Occipital lobe (tissue), 3 donors: ENCODE measurements at places on chromosomes 6 and 20. TPM values are rescaled to one million over a fixed set of nuclear protein-coding genes. Genes with fewer than 3 reads are reported as not detected.

OPRM1 gene
- 1.7 TPM for total RNA-seq

OOEP gene
- not detected for total RNA-seq

HAO1 gene
- not detected for total RNA-seq

PRDM13 gene
- total RNA-seq, result not detected

NKAPL gene
- 4.1 TPM for total RNA-seq

GRCh38 chr6:105036351-105036750 lies 79.4 kb downstream of the LIN28B start:
- DNase-seq, result no peak

GRCh38 chr6:45689926-45690615 lies 312.3 kb upstream of the SUPT3H start:
- DNase-seq, result no peak

- DNase-seq, result no peak
Observed at GRCh38 chr6:37006793-37007339, 1.4 kb downstream of the FGD2 start.

DNA sequence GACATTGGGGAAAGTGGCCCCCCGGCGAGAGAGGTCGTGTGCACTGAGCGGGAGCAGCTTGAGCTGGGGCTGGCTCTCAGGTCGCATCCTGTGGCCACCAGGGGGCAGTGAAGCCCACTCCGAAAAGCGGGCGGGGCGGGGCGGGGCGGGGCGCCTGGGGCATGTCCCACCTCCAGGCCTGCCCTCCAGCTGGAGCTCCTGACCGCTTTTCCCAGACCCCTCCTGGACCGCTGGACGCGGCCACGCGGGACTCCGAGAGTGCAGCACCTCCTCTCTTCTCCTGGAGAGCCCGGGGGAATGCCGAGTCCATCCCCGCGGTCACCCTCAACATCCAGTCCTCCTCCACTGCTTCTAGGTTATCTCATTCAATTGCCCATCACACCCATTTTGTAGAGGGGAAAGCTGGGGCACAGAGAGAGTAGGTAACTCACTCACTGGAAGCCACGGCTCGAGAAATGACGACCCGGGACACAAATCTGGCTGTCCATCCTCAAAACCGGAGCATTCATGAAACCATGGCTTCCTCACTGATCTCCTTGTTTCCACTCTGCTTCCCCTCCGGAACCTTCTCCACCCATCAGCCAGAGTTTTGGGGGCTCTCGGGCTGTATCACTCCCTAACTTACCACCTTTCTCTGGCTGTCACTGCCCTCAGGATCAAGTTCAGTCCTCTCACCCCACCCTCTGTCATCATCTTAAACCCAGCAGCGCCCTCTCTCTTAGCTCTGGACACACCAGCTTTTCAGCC lies 24.1 kb downstream of the COX4I2 start:
- peak; percentile 78 for DNase-seq

DNA sequence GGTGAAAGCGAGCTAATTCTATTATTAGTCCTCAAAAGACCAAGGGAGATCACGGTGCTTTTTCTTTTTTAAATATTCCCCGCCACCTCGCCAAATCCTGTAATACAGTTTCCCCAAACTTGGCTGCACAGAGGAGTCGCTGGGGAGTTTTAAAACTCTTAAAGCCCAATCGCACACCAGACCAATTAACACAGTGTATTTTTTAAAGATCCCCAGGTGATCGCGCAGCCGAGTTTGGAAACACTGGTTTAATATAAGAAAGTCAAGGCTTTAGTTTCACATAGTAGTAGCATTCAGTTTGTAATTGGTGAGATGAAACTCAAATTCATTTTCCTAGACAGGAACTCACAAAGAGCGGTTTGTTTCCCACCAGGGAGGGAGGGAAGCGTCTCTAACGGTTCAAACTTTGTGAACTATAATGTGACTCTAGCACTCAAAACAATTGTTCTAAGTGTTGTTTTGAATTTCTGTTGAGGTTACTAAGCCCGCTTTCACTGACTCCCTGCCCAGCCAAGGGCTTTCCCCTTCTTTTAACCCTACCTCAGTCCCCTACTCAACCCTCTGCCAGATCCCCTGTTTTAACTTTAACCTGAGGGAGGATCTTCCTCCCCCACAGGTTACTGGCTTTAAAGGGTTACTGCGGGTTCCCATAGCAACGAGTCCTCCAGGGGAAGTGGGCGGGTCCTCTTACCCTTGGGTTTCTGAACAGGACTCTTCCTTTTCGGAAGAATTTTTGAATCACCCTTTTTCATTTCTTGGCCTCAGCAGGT lies 25.7 kb upstream of the BTBD3 start:
- peak; percentile 9 for DNase-seq

GRCh38 chr6:148451690-148452089 lies 109.1 kb downstream of the SASH1 start:
- no peak for DNase-seq

DNA sequence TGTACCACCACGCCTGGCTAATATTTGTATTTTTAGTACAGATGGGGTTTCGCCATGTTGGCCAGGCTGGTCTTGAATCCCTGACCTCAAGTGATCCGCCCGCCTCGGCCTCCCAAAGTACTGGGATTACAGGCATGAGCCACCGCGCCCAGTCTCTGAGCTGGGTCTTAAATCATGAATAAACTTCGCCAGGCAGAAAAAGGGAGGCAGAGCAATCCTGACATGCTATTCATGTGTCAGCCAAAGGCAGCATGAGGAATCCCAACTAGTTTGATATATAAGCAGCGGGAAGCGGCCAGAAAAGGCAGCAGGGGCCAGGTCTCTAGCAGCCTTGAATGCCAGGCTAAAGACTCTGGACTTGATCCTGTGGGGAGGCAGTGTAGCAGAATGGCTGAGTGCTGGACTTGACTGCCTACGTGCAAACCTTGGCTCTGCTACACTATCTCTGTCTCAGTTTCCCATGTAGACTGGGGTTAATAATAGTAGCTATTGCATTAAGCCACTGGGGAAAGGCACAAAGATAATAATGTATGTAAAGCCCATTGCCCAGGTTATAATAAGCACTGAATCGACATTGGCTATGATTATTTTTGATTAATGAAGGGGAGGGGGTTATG lies 1.8 kb downstream of the PROCR start:
- DNase-seq, result no peak

DNA sequence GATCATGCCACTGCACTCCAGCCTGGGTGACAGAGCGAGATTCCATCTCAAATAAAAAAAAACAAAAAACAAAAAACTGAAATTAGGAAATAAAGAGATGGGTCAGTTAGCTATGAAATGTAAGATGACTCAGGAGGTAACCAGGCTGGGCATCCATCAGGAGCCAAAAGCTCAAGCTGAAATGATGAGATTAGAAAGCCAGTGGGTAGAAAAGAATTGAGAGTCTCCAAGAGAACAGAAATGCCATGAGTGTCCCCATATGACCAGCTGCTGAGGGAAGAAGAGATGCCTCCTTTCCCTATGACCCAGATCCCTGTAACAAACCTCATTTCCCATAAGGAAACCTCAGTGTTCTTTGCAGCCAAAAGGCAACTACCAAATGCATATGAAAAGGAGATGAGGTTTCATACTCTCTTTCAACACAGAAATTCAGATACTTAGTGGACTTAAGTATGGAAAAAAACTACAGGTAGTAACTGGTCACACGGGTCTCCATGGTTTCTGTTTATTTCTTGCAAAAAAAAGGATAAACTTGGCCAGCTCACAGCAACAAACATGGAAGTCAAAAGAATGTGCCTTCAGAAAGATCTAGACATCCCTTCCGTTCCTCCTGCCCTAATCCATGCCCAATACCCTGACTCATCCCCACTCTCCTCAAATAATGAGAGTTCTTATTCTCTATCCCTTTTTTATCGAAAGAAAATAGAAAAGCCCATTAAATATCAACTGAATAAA lies 8.1 kb downstream of the ARHGAP18 start:
- DNase-seq, result no peak

GRCh38 chr20:1822564-1823449 lies 72.4 kb upstream of the SIRPA start:
- no peak for DNase-seq

DNA sequence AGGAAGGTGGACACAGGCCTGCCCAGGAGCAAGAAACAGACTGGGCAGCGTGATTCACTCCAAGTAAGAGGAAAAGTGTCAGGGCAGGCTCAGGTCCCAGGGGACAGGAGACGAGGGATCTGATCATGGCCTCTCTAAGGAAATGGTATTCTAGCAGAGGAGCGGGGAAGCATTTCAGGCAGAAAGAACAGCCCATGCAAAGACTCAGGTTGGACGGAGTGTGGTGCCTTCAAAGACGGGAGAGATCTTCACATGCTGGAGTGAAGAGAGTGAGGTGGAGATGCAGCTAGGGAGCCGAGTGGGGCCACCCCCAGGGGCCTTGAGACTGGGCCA lies 161.1 kb downstream of the SYCP2 start:
- DNase-seq, result no peak

DNA sequence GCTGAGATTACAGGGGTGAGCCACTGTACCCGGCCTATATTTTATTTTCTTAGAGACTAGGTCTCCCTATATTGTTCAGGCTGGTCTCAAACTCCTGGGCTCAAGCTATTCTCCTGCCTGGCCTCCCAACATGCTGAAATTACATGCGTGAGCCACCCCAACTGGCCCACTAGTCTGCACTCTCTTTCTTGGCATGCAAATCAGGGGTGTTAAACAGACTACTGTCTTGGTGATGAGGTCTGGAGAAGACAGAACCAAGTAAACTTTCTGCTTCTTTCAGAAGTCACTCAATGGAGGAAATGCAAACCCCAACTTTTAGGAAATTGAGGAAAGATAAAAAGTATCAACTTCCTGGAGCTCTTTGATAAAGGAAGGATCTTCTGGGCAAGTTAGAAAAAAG lies 8.0 kb upstream of the TUBB2B start:
- DNase-seq, result no peak

GRCh38 chr6:79536954-79537747 lies at the start of gene LCA5:
Gene LCA5 (minus strand): TSS chr6:79537430. CDS start chr6:79518894, 18,536 bp downstream.
- DNase-seq, result peak; percentile 97
